ENCODE measurements at places on chromosomes 13 and 19. TPM values are rescaled to one million over a fixed set of nuclear protein-coding genes. Genes with fewer than 3 reads are reported as not detected.
A peak's percentile ranks its signal among the peaks of the same experiment; 100 is the strongest.

DNA sequence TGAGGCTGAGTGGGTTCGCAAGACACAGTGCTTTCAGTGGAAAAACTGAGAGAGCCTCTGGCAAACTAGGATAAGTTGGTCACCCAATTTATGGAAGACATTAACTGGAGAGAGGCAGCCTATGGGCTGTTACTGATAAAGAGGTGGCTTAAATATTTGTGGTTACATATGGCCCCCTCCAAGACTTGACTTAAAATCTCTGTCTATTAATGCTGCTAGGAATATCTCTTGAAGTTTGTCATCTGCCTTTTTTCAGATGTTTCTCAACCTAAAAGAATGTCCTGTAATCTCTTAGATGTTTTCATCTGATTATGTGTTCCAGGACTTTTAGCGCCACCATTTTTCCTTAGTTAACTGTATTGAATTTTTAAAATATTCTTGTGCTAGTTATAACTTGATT lies 54.6 kb downstream of the NAA16 start:
- no peak for DNase-seq

DNA sequence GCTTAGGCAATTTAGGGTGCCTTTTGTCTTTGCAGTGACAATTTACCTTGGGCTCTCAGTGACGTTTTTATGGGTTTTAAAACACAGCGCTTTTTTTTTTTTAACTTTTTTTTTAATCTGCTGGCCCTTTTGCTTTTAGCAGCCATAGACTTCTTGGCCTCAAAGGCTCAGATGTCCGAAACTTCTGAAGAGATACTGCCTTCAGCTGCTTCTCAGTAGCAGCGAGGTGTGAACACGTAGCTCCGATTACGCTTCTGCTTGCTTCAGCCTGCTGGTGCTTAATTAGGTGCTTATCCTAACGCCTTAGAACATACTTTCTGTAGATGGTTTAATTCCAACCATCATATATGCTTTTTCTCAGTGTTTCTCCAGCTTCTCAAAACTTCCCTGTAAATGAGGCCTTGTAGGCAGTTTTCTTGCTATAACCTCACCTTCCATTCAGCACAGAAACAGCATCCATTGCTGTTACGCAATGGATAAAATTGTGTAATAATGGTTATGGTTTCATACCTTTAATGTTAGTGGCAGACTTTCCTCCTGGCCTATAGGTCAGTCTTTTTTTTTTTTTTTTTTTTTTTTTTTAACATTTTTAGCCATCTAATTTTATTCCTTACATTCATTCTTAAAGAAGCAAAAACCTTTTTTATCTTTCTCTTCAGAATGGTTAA lies 723.9 kb downstream of the GPC5 start:
- no peak for DNase-seq

DNA sequence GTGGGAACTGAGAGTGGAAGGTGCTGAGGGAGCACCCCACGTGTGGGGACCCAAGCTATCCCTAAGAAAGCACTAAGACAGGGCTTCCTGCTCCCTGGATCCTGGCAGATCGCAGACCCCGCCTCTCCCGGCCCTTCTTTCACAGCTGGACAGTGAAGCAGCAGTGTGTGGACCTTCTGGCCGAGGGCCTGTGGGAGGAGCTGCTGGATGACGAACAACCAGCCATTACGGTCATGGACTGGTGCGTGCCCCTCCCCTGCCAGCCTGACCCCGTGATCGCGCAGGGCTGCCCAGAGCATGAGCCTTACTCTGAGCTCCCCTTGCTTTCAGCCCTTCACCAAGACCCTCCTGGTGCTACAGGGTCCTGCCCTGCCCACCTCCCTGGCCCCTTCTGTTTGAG lies 2.3 kb downstream of the NCCRP1 start:
- DNase-seq = no peak

DNA sequence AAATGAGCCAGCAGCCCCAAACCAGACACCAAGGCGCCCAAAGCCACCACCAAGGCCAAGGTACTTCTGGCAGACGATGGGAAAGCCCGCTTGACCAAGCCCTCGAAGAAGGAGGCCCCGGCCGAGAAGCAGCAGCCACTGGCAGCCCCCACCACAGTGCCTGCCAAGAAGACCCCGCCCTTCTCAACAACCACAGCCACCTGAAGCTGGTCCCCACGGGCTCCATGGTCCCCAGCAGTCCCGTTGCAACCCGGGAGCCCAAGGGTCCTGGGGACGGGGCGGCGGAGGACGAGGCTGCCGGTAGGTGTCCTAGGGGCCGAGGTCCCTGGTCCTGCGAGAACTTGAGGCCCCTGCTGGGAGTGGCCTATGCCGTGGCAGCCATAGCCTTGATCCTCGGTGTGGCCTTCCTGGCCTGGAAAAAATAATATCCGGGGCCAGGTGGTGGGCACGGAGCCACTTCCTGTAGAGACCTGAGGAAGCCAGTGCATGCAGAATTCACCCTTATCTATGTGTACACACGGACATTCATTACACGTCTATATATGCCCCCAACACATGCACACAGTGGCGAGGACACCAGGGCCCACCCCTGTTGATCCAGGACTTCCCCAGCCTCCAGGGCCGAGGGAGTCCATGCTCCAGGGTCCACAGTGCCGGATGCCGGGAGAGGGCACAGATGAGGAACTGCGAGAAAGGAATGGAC lies 13.8 kb downstream of the C1QTNF9 start:
- DNase-seq = no peak

DNA sequence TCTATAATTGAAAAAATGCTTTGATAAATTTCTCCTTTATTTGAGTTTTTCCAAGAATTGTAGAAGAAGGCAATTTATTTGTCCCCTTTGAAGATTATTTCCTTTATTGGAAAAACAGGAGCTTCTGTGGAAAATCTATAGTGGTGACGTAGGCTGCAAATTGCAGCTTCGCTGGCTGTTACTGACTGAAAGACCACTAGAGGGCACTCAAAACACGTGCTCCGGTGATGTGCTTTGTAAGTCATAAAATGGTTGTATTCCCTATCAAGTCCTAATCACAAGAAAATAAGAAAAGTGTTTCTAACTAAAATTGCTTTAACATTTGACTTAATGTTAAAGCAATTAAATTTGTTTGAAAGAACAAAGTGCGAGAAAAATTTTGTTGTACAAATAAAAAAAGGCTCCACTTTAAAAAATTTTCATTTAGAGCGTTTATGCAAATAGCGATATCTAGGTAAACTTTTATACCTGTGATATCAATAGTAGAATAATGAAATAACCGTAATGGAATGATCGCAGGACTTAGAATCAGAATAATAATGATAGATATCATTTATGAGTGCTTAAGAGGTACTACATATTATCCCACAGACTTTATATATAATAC lies 638.2 kb upstream of the SPRY2 start:
- DNase-seq = peak; percentile 15

- DNase-seq = peak; percentile 73
These were observed 816.9 kb upstream of the SLC10A2 start for GRCh38 chr13:103883164-103883563.

GRCh38 chr19:39514840-39515550 lies at the start of gene SELENOV:
Gene SELENOV (plus strand): TSS chr19:39515139. CDS start chr19:39515213, 74 bp downstream.
- DNase-seq = peak; percentile 91

DNA sequence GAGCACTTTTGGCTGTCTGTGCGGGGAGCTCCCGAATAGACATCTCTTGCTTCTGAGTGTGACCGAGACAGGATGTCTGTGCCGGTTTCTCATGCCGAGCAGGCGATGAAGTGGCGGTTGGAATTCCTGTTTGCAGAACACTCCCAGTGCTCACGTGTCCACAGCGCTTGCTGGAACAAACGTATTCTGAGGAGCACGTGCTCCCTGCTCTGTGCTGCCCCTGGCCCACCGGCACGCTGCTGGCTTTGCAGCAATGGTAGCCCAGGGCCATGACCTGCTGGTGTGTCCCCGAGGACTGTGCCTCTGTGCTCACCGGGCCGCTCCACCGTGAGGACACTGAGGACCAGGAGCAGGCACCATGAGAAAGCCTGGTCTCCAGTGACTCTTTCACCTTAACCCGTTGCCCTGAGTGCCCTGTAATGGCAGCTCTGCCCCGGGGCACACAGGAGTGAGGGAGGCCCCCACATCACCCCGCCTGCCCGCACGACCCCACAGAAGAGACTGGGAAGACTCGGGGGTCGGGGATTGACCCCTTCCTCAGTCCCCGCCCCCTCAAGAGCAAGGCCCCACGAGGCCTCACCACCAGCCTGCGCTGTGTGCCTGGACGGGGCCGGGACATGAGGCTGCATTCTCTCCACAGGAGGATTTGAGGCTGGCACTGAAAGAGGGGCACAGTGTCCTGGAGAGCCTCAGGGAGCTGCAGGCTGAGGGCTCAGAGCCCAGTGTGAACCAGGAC lies 40.0 kb upstream of the F7 start:
- DNase-seq = no peak

- no peak for DNase-seq
These were observed 14.0 kb downstream of the GPR183 start for GRCh38 chr13:99293178-99293577.

GRCh38 chr13:100433475-100433874 lies 155.1 kb downstream of the GGACT start:
- no peak for DNase-seq

- DNase-seq = no peak
These were observed 2.4 kb downstream of the FGF21 start for GRCh38 chr19:48757741-48758144.

DNA sequence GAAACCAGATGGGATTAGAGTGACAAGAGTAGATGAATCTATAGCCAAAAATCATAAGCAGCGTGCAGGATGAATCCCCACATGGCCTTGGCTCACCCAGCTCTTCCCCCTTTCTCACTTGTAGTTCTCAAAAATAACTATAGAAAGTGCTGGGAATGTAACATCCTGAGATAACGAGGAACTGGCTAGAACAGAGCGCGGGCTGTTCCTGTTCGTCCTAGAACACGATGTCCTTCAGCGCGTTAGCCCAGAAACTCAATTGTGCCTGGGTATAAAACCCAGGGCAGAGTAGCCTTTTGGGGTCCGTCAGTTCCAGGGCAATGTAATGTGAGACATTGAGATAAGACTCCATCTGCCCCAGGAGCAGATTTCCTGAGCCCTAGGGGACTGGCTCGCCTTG lies 326.2 kb downstream of the TSHZ3 start:
- no peak for DNase-seq

- DNase-seq = no peak
These were observed 11.0 kb upstream of the ZNF573 start for GRCh38 chr19:37790244-37790925.

DNA sequence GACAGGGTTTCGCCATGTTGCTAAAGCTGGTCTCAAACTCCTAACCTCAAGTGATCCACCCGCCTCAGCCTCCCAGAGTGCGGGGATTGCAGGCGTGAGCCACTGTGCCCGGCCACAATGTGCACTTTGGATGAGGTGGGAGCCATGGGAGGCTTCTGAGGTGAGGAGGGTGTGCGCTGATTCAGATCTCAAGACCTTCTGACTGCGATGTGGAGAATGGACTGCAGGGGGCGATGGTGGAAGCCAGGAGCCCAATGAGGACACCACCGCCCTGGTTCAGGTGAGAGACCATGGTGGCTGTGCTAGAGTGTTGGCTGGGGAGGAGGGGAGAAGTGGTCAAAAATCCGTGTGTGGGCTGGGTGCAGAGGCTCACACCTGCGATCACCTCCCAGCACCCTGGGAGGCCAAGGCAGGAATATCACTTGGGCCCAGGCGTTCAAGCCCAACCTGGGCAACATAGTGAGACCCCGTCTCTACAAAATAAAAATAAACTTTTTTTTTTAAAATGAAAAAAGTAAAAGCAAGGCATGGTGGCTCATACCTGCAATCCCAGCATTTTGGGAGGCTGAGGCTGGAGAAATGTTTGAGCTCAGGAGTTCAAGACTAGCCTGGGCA lies 5.6 kb downstream of the INAFM1 start:
- no peak for DNase-seq

GRCh38 chr19:30003866-30004265 lies 61.8 kb downstream of the URI1 start:
- DNase-seq = no peak

GRCh38 chr13:51576754-51577153 lies 7.5 kb upstream of the WDFY2 start:
- DNase-seq = no peak

GRCh38 chr13:107554460-107554859 lies 660.9 kb downstream of the LIG4 start:
- DNase-seq = no peak

DNA sequence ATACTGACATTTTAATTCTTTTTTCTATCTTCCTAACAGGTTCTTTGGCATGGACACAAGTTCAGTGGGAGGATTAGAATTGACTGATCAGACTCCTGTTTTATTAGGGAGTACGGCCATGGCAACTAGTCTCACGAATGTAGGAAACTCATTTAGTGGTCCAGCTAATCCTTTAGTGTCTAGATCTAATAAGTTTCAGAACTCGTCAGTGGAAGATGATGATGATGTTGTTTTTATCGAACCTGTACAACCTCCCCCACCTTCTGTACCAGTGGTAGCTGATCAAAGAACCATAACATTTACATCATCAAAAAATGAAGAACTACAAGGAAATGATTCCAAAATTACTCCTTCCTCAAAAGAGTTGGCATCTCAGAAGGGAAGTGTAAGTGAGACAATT lies 34.5 kb downstream of the ZMYM2 start:
- DNase-seq = no peak

- DNase-seq = no peak
These were observed 90.3 kb upstream of the SOX1 start for GRCh38 chr13:111976474-111977178.

DNA sequence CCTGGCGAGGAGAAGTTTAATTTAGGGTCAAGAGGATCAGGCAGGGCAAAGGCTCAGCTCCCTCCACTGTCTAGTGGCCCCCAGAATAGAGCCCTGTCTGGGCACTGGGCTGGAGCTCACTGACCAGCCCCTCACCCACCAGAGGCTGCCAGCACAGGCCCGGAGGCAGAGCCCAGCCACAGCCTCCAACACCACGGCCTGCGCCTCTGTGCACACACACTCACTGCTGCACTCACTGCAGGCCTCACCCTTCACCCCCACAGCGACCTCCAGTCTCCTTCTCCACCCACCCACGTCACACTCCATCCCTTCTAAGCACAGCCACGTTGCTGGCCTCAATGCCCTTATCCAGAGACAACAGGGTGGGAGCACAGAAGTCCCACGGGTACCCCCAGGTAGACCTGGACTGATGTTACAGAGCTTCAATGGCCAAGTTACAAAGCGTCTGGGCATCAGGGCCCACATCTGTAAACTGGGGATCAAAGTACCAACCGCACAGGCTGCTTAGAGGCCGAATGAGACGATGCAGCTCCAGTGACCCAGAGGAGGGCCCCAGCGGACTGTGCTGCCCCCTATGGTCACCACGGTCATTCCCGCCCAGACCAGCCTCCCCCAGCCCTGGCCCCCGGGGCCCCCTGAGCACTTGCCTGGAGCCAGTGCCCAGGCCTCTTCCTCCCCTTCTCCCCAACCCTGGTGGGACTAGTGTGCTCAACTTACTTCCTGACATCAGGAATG lies 4.5 kb upstream of the PRKD2 start:
- DNase-seq = peak; percentile 67

FGF21 gene
- not detected for total RNA-seq

SH2D3A gene
- total RNA-seq = 22.1 TPM

ITM2B gene
- total RNA-seq = 184 TPM

MARK4 gene
- 49.8 TPM for total RNA-seq

FXYD7 gene
- 15.4 TPM for total RNA-seq

IGFLR1 gene
- 8.4 TPM for total RNA-seq

SLC46A3 gene
- 0.39 TPM for total RNA-seq

LPAR6 gene
- total RNA-seq = 0.84 TPM

All from H1 (cell line).